T-cell (primary cell): ENCODE measurements at places on chromosomes 5 and 9. TPM values are rescaled to one million over a fixed set of nuclear protein-coding genes. Genes with fewer than 3 reads are reported as not detected.

Gene UNC5A
- not detected for total RNA-seq

Gene CNTFR
- not detected for total RNA-seq

Gene CYLC2
- total RNA-seq, result not detected

Gene NNT
- 52.6 TPM for total RNA-seq

Gene CPLANE1
- 9.4 TPM for total RNA-seq

Gene RABEPK
- 16.3 TPM for total RNA-seq

Gene CRHBP
- total RNA-seq, result 1.1 TPM

GRCh38 chr5:112174959-112175594 lies 244.0 kb downstream of the EPB41L4A start:
- DNase-seq, result peak; percentile 9

- DNase-seq, result no peak
Observed at GRCh38 chr5:38078161-38078560, 180.2 kb upstream of the EGFLAM start.

- no peak for DNase-seq
Observed at GRCh38 chr5:102874054-102874453, 118.9 kb downstream of the PAM start.

GRCh38 chr9:123438321-123438720 lies 82.3 kb downstream of the CRB2 start:
- no peak for DNase-seq

DNA sequence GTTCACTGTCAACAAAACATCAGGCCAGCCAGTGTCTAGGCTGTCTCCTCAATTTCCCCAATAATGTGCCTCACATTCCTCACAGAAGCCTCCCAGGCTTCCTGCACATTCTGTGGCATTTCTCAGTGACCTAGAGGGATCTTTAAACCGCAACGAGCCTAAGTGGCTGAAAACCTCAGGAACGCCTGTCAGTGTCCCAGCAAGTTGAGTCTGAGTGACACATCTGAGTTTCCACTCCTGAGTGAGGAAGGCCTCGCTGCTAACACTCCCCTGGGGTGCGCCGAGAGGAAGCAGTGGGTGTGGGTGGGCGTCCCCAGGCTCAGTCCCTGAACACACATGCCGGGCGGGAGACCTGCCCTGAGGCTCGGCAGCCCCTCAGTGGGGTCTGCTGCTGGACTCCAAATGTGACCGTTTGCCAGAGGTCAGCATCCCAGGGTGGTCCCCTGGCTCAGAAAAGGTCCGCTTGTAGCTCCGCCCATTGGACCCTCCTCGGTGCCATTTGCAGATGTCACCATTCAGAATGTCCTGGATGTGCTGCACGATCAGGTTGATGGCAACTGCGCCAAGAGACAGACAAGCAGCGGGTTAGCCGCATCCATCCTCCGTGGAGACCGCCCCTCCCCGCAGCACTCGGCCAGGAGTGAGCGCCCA lies 6.3 kb downstream of the UCK1 start:
- DNase-seq, result no peak

DNA sequence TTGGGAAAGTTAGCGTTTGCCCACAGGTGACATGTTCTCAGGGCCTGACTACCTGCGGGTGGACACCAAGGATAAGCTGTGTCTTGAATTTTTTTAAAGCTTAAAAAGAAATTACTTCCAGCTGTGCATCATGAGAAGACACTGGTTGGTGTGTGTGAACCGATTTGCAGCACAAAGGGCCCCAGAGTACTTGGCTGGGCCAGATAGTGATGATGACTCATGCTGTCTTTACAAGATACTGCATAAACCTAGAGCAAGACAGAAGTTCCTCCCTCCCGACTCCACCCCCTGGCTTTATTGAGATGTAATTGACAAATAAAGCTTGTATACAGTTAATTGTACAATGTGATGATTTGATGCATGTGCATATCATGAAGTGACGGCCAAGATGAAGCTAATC lies 212.8 kb downstream of the NXNL2 start:
- no peak for DNase-seq

GRCh38 chr5:8751971-8752370 lies 793.9 kb downstream of the SEMA5A start:
- DNase-seq, result no peak

- DNase-seq, result peak; percentile 16
Observed at GRCh38 chr9:128160603-128160987, 530 bp downstream of the BBLN start.

- no peak for DNase-seq
Observed at GRCh38 chr5:14240359-14240758, 97.2 kb downstream of the TRIO start.

DNA sequence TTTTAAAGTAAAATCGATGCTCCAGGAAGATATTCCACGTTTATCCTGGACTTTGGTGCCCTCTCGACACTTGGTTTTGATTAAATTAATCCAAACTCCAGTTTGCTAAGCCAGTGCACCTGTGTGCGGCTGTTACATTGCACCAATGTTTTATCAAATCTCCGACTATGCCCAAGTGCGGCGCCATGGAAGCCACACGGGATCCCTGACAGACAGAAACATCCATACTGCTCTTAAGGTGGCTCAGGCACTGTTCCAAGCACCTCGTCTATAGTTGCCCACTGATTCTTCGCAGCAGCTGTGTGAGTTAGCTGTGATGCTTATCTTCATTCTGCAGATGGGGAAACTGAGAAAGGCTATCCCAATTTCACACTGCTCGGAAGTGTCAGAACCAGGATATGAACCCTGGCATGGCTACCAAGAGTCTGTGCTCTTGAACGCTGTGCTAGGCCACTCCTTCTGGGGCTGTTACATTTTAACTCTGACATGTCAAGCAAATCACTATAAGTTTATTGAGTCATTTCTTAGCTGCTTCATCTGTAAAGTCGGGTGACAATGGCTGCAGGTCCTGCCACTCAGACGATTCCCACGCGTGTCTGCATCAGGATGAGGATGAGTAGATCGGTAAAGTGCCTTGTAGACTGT lies 113.0 kb downstream of the ADAMTS2 start:
- DNase-seq, result no peak

- no peak for DNase-seq
Observed at GRCh38 chr9:77965445-77966123, 66.0 kb downstream of the GNAQ start.

DNA sequence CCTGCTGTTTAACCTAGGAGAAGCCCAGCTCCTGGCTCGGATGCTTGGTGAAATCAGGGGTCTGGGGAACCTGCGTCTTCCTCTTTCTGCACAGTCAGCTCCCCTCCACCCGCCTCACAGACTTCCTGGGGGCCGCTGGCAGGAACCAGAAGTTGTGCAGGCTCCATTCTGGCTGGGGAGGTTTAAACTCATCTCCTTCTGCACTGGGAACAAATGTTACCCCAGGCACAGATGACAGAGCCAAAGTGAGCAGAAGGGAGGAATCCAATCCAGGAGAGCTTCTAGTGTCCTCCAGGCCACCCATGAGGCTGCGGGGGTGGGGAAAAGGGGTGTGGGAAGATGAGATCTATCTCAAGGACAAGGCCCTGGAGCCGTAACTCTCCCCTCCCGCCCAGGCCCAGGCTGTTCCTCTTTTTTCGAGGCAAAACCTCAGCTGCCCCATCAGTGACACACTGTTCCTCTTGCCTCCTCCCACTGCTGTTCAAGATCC lies 31.2 kb downstream of the KCNMB1 start:
- no peak for DNase-seq

GRCh38 chr9:83598487-83598886 lies 24.5 kb upstream of the IDNK start:
- DNase-seq, result no peak

GRCh38 chr9:114433720-114434255 lies 46.0 kb upstream of the AKNA start:
- no peak for DNase-seq

- no peak for DNase-seq
Observed at GRCh38 chr5:103546858-103547257, 15.7 kb downstream of the NUDT12 start.

GRCh38 chr5:137659209-137659608 lies 76.7 kb downstream of the KLHL3 start:
- DNase-seq, result no peak

GRCh38 chr5:62326702-62327101 lies 20.7 kb downstream of the KIF2A start:
- no peak for DNase-seq
